Stimulated activated naive CD4-positive, alpha-beta T cell treated with Interleukin-2 at 50 U/mL for 16 hours (primary cell): ENCODE measurements at places on chromosomes 5 and 9.

- no peak for DNase-seq
These were observed 31.9 kb upstream of the IL12B start for GRCh38 chr5:159362220-159362619.

DNA sequence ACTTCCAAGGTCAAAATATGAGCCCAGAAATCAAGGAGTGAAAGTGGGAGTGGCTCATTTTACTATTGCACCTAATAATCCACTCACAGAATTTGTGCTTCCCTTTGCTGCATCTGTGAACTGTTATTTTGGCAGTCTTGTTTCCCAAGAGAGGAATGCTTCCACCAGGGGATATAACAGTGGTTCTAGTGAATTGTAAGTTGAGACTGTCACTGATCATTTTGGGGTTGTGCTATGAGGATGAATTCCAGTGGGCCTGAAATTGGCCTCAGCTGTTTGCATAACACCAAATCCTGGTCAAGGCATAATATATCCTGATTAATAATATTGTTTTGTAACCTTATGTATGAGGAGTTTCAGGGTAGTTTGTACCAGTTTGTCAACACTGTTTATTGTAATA lies 14.4 kb downstream of the FAM200C start:
- no peak for DNase-seq

- no peak for DNase-seq
These were observed 98.9 kb downstream of the CFAP95 start for GRCh38 chr9:69919461-69920061.

DNA sequence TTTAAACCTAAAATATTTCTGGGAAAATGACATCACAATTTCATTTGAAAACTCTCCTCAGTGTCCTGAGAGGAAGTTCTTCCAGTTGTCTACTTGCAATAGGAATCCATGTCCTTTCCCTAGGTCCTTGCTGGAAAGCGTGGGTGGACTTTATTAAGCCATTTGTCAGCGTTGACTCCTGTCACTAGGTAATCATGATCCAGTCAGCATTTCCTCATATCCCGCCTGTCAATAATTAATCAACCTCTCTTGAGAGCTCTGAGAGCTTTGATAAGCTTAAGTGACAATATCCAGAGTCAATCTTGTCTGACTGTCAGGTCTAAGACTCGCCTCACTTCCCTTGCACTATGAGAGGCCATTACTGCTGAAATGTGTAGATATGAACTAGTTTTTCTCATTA lies 107.2 kb upstream of the SLIT3 start:
- no peak for DNase-seq

- no peak for DNase-seq
These were observed 68.1 kb downstream of the ACTL7B start for GRCh38 chr9:108787690-108788048.
